ENCODE measurements at places on chromosomes 12 and 14.
A peak's percentile ranks its signal among the peaks of the same experiment; 100 is the strongest.

DNA sequence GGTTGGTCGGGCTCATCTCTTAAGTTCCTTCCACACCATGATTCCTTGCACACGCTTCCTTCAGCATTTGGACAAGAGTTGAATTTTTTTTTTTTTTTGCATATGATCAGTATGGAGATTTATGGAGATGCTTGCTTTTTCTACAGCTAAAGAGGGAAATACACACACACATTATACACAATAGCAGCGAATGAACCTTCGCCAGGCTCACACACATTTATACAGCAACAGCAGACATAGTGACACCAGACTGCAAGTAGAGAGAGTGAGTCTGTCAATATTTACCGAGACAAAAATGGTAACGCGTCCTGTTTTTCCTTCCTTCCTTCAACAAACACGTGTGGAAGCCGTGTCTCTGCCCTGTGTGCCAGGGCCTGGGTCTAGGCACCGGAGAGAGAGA lies 897.9 kb downstream of the BCL11B start:
- DNase-seq = no peak

DNA sequence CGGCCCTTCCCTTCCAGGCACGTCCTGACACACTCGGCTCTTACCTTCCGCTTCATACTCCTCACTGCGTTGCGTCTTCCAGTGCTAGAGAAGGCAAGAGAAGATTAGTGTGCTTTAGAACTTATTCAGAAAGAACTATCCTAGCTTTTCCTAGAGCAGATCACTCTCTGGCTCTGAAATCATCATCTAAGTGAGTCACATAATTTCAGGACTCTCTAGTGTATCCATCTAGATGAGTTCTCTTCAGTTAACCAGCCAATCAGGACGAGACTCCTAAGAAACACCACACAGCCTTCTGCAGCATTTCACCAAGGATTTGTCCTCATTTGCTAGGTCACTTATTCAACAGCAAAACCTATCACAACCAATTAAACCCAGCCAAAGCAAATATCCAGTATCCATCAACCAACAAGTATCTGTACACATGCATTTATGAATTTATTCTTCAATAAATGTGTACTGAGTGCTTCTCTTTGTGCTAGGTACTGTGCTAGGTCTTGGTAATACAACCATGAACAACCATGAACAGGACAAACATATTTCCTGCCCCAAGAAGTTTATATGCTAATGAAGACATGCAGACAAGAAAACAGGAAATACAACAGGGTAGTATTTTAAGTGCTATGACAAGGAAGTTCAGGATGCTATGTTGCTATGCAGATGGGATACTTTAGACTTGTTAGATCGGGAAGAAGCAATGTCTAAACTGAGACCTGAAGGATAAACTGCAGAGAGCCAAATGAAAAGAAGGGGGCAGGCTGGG lies 52.1 kb downstream of the NIN start:
- DNase-seq = peak; percentile 21

GRCh38 chr12:64387197-64387816 lies 3.3 kb downstream of the C12orf56 start:
- DNase-seq = no peak

- DNase-seq = no peak
These were observed 14.1 kb upstream of the RPS6KL1 start for GRCh38 chr14:74937171-74937570.

- DNase-seq = no peak
These were observed 161.7 kb downstream of the SLC15A4 start for GRCh38 chr12:128662101-128662500.

DNA sequence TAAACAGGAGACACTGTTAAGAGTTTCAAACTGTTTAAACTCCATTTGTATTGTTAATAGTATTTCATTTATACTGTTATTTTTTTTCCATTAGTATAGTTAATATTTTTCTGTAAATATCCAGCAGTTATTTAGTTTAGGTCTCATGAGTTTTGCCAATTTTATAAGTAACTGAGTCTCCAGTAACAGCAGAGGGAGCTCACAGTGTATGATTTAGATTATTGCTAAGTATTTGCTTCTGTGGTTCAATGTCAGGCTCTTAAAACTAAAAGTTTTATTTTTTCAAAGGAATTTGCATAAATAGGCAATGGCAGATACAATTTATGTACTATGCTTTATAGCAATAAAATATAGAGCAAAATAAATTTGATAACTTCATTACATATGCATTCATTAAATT lies 209.7 kb downstream of the ATXN7L3B start:
- no peak for DNase-seq

DNA sequence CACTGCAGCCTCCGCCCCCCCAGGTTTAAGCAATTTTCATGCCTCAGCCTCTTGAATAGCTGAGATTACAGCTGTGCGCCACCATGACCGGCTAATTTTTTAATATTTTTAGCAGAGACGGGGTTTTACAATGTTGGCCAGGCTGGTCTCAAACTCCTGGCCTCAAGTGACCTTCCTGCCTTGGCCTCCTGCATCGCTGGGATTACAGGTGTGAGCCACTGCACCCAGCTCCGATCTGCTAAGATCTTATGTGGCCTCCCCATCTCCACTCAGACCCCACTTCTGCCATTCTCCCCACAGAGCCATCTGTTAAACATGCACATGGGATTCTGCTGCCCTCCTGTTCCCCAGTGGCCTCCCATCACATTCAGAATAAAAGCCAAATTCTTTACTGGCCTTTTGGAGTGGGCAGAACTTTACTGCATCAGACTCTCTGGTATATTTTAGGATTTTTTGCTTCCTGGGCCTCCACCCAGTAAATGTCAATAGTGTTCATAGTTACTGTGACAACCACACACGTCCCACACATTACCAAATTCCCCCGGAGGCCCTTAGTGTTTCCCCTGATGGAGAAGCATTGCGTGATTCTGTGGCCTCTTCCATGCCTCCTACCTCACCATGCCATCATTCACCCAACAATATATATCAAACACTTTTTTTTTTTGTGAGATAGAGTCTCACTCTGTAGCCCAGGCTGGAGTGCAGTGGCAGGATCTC lies 96.3 kb downstream of the PTPN11 start:
- DNase-seq = no peak

GRCh38 chr12:57368349-57369095 lies 62.3 kb downstream of the R3HDM2 start:
- DNase-seq = no peak

GRCh38 chr12:82955043-82955442 lies 268.3 kb downstream of the TMTC2 start:
- no peak for DNase-seq

GRCh38 chr14:46018846-46019420 lies 632.6 kb downstream of the RPL10L start:
- DNase-seq = no peak

DNA sequence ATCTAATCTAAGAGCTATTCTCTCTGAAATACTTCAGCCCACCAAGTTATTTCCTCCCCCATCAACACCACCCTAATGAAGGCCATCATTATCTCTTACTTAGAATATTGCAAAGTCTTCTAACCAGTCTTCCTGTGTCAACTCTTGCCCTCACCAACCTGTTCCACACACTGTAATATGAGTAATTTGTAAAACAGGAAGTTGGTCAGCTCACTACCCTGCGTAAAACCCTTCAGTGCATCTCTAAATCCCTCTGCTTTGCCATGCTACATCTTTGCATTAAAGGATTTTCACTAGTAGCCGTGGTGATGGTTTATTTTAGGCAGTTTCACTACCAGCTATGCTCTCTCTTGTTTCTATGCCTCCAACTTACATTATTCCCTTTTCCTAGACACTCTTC lies 70.0 kb downstream of the KIF21A start:
- no peak for DNase-seq

DNA sequence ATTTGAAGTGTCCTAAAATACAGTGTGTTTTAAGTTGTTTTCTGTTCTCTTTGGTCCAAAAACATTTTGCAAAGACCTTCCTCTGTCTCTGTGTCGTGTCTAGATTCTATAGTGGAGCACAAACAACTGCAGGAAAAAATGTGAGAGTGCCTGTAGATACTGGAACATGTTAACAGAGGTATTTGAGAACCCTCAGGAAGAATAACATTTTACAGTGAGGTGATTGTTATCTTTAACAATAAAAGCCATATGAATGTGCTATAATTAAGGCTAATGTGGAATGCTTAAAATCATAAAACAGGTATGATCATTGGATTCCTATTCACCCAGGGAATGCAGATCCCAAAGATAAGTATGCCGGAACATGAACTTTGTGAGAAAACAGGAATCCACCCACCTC lies 98.0 kb downstream of the SAMD4A start:
- DNase-seq = no peak

GRCh38 chr12:132578118-132578517 lies 32.3 kb downstream of the LRCOL1 start:
- DNase-seq = no peak

GRCh38 chr12:124884587-124885438 lies 21.1 kb upstream of the SCARB1 start:
- DNase-seq = peak; percentile 82

GRCh38 chr12:10811883-10812536 lies 2.0 kb upstream of the TAS2R9 start:
- no peak for DNase-seq

GRCh38 chr12:65590318-65590717 lies 234.0 kb upstream of the HMGA2 start:
- DNase-seq = no peak

DNA sequence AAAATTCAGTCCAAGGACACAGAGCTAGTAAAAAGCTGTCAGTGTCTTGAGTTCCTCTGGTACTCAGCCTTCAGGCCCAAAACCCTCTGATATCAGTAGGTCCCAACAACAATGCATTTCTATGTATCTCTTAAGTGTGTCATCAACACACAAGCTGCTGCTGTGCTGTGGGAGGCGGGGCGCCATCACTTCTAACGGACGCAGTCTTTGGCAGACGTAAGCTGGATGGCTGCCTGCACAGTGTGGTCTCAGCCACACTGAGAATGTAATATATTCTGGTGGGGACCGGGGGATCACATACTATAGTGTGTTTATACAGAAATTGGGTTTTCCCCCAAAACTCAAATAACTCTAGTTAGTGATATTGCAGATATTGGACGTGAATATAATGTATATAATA lies 123.9 kb downstream of the SUDS3 start:
- no peak for DNase-seq

DNA sequence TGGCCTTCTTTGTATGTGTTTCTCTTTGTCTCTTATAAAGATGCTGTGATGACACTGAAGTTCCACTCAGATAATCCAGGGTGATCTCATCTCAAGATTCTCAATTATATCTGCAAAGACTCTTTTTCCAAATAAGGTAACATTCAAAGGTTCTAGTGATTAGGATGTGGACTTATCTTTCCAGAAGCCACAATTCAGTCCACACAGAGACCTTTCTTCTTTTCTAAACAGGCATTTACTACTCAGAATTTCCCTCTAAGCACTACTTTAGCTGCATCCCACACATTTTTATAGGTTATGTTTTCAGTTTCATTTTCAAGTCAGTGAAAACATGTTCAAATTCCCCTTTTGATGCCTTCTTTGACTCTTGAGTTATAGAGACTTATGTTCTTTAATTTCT lies 9.0 kb upstream of the NKX2-1 start:
- no peak for DNase-seq

- no peak for DNase-seq
These were observed 192.6 kb upstream of the HMGA2 start for GRCh38 chr12:65631621-65632111.

DNA sequence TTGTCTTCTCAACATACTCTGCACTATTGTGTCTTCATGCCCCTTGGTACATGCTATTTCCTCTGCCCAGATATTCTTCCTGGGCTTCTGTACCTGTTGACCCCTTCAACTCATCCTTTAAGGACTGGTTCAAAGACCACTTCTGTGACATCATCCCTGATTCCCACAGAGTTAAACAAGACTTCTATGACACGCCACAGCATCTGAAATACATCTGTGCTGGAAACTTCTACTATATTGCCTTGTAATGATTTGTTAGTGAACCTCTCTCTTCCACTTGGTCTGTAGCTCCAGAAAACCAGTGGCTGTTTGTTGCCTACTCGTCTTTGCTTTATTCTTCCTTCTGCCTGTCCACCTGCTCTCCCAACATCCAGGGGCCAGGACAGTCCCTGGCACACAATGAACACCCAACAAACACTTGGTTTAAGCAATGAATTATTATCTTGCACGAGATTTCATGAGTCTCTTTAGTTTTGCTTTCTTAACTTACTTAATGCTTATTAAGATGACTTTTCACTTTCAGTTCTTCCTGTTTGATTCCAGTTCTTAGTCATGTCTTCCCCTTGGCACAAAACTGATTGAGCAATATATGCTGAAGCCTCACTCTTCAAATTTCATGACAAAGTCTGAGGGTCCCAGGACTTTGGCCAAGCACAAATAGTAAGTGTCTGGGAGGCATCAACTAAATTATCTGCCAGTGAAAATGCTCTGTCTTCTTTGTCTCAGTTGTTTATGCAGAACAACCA lies 485.9 kb downstream of the APAF1 start:
- no peak for DNase-seq

GRCh38 chr12:2395354-2395977 lies 342.7 kb downstream of the CACNA1C start:
- DNase-seq = peak; percentile 50

GRCh38 chr12:93300611-93301021 lies 77.1 kb upstream of the NUDT4 start:
- no peak for DNase-seq

- DNase-seq = no peak
These were observed 1.3 kb downstream of the SP7 start for GRCh38 chr12:53334822-53335221.

GRCh38 chr14:90560991-90561390 lies 164.2 kb downstream of the CALM1 start:
- no peak for DNase-seq

DNA sequence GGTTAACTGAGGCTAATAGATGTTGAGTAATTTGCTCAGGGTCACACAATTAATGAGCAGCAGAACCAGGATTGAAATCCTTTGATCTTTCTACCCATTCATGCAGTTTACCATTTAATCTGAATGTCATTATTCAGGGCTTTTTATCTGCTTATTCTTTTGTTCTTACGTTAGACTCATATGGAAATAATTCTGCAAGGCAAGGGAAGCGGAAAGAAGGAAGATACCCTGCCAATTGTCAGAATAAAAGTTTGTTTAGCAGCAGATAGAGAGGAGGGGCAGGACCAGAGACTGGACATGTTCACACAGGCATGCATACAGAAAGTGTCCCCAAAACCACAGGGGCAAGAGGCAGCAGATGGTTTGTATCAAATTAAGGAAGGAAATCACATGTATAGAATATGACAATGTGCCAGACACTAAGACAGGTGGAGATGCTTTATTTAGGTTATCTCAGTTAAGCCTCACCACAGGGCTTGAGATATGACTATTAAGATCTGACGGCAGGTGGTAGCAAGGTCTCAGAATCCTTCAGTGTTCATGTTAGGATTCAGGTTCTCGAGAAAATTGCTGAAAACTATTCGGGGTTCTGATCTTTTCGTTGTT lies 29.8 kb downstream of the BRMS1L start:
- peak; percentile 45 for DNase-seq

GRCh38 chr12:126404293-126404881 lies 1339.2 kb downstream of the AACS start:
- DNase-seq = no peak
